ENCODE measurements at places on chromosomes 13 and 19.

DNA sequence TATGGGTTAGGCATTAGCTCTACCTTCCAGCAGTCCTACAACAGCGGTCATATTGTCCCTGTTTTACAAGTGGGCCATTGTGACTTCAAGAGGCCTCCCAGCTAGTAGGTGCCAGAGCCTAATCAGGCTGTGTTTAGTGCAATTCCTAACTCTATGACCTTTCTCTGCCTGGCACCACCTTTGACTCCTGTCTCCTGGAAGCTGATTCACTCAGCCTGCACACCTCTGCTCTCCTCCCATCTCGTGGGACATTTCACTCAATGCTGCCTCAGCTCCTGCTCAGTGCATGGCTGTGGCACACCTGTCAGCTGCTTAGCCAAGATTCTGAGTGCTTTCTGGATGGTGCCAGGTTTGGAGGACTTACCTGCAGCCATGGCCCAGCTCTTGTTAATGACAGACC is 9.5 kb upstream of the GJB6 start:
- DNase-seq = no peak

DNA sequence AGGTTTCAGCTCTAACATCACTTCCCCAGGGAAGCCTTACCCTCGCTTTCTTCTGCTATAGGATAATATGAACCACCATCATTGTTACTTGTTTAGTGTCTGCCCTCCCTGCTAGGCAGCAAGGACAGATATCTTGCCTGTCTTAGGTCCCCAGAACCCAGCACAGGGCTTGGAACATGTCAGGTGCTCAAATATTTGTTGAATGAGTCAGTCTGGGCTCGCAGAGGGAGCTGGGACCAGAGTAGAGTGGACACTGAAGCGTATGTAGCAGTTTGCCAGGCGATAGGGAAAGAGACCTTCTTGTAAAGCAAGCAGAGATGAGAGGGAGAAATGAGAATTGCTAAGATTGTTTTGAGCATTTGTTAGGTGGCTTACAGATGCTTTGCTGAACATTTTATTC is 11.7 kb downstream of the BCKDHA start:
- DNase-seq = no peak

- no peak for DNase-seq
Measured at GRCh38 chr13:100521851-100522617, 66.6 kb downstream of the GGACT start.

GRCh38 chr13:31937436-31937835 is 94.1 kb upstream of the FRY start:
- no peak for DNase-seq

DNA sequence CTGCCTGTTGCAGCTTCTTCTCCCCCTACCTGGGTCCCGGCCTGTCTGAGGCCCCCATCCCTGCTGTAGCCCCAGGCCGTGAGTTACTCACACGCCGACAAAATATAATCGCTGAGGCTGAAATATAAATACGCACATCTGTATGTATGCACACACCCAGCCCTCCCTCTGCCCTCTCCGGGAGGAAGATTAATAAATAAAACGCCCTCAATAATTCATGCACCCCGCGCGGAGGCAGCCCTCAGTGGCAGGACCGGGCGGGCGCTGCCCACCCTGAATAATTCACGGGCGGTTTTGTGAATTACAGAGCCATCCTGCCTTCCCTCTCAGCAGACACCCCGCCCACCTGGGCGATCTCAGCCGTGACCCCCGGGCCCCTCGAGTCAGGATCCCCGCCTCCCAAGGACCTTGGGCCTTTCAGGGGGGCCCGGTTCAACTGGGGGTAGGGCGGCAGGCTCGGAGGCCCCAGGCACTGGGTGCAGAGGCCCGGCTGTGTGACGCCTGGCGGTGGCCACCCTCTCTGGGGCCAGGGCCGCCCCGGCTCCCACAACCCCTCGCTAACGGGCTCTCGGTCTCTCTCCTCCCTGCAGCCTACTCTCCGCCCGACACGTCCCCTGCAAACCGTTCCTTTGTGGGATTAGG is 24.2 kb downstream of the SMIM24 start:
- no peak for DNase-seq

- peak; percentile 100 for DNase-seq
Measured at GRCh38 chr19:38647368-38647965, at the start of gene ACTN4. ACTN4 (plus strand) TSS chr19:38647649; CDS start chr19:38647746, 97 bp downstream.

- no peak for DNase-seq
Measured at GRCh38 chr13:62595976-62596375, 1180.3 kb upstream of the PCDH20 start.

- no peak for DNase-seq
Measured at GRCh38 chr13:29411481-29411880, 184.0 kb downstream of the SLC7A1 start.

DNA sequence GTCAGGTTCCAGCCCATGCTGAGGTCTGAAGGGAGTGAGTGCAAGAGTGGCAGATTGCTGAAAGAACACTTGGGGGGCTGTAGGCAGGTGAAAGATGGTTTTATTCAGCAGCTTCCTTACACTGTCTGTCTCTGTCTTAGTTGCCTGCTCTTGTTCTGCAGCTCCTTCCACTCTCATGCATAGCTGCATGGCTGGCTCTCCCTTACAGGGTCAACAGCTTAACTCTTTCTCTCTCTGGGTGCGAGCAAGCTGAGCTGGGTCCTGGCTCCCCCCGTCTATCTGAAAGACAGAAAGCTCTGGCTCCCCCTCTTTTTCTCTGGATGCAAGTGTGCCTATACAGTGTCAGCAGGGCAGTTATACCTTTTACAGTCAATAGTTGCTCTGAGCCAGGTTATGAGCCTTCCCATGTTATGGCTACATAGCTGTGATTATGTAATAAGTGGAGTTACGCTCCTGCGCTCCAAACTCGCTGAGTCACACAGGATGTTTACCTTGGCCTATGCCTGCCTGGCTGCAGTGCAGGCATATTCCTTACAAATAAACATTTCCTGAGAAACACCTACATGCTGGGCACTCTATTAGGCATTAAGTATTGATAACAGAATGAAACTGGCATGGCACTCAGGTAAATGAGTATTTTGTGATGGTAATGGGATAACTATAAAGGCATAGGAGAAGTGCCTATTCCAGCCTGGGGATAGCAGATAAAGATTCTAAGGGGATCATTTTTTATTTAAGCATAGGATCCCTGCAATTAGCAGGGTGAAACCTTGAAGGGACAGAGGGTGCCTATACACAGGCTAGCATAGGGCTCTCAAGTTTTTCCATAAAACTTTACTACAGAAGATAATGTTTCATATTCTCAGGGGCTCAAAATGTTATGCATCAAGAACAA is 826.9 kb upstream of the PCDH9 start:
- no peak for DNase-seq

GRCh38 chr19:594265-594870 is 4.7 kb downstream of the HCN2 start:
- no peak for DNase-seq

GRCh38 chr13:49938921-49939320 is 2.8 kb upstream of the SPRYD7 start:
- DNase-seq = no peak

- no peak for DNase-seq
Measured at GRCh38 chr13:95833719-95834118, 156.8 kb downstream of the DNAJC3 start.

GRCh38 chr13:25927932-25928331 is 123.9 kb downstream of the SHISA2 start:
- no peak for DNase-seq
